SJSA1 (cell line): ENCODE measurements at places on chromosomes 13 and 19. TPM values are rescaled to one million over a fixed set of nuclear protein-coding genes. Genes with fewer than 3 reads are reported as not detected.

Gene RNF17
- not detected in 2 replicates for total RNA-seq

DNA sequence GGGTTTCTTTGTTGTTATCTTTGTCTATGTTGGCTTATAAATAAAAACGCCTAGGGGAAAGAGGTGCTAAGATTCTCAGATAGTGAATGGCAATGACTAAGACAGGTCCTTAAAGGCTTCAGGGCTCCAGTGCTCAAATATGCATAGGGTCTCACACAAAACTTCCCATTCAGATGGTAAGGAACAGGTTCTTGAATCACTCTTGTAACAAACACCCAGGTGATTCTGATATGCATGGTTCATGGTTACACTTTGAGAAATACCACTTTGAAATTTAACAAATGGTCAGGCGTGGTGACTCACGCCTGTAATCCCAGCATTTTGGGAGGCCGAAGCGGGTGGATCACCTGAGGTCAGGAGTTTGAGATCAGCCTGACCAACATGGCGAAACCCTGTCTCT lies 17.1 kb downstream of the NUDT15 start:
- no peak for DNase-seq

DNA sequence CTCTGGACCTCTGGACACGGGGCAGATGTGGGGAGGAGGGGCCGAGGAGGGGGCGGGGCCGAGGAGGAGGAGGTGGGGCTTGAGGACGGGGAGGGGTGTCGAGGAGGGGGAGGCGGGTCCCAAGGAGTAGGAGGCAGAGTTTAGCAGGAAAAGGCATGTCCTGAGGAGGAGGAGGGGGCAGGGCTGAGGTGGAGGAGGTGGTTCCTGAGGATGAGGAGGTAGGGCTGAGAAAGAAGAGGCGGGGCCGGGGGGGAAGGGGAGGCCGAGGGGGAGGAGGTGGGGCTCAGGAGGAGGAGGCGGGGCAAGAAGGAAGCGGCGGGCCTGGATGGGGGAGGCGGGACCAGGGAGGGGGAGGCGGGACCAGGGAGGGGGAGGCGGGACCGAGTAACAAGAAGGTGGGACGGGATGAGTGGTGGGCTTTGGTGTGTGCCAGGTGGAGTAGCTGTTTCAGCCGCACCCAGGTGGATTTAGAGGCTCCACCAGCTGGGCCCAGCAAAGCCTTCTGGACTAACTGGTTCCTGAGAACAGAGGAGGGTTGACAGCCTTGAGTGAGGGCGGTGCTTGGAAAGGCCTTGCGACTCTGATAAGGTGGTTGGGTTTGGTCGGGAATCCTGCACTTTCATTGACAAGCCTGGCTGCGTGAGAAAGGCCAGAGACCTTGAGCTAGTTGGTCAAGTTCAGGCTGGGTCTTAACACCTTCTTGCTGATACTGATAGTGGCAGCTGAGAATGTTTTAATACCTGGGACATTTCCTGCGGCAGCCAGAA lies 7.7 kb downstream of the TECR start:
- DNase-seq, result no peak

GRCh38 chr19:1913781-1914577 lies 8.8 kb downstream of the ADAT3 start:
- DNase-seq, result no peak

GRCh38 chr19:40553885-40554857 lies 22.5 kb upstream of the SHKBP1 start:
- DNase-seq, result no peak

DNA sequence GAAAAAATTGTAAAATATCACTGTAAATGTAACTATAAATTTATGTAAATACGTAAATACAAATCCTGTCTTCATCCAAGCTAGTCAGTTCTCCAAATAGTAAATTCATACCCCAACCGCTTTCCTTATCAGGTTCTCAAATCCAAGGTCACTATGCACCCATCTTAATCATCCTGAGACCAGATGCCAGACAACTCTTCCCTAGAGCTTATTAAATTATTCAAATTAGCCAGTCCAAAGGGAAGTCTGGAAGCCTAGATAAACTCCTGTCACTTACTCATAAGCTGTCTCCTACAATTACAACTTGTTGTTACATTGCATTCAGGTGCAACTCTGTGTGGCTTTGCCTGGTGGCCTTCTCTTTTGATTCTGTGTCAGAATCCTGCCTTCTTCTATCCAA lies 836.1 kb upstream of the PCDH20 start:
- no peak for DNase-seq

Gene PRR19
- 0.55 and 2.5 TPM in 2 replicates for total RNA-seq

Gene ASF1B
- total RNA-seq, result 87.5 and 91.2 TPM in 2 replicates

DNA sequence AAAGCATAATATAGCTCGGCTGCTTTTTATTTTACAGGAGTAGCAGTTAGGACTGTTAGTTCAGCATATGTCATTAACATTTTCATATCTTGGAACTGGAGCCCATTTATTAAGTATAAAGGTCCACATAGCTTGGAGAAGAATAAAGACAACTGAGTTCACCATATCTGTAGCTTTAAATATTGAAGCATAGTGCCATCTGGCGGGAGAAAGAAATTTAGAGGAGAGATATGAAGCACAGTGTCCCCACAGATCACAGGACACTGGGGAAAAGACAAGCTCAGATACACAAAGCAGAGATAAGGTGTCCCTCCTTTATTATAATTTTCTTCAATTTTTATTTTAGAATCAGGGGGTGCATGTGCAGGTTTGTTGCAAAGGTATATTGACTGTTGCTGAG lies 104.7 kb upstream of the FREM2 start:
- no peak for DNase-seq
